Foreskin keratinocyte (primary cell): ENCODE measurements at places on chromosomes 3 and 15.
A peak's percentile ranks its signal among the peaks of the same experiment; 100 is the strongest.

GRCh38 chr15:79066391-79067071 is 24.0 kb downstream of the RASGRF1 start:
- DNase-seq, result no peak

GRCh38 chr3:189641776-189642175 is 10.6 kb downstream of the TP63 start:
- peak; percentile 50 for DNase-seq

DNA sequence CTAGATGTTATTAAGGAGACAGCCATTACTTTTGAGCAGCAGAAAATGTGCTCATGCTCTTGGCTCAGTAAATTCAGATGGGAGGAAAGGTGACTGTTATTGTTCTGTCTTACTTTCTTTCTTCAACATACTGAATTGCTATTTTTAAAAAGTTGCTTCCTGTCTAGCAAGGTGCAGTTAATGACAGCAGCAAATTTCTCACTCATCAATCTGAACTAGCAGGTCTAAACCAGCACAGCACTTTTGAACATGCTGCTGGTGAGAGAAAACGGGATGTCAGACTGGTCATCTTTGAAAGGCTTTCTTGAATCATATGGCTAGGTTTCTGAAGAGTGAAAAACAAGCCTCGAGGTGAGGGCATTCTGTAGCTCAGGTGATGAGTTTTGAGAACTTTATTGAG is 384.7 kb downstream of the MFSD1 start:
- DNase-seq, result no peak

DNA sequence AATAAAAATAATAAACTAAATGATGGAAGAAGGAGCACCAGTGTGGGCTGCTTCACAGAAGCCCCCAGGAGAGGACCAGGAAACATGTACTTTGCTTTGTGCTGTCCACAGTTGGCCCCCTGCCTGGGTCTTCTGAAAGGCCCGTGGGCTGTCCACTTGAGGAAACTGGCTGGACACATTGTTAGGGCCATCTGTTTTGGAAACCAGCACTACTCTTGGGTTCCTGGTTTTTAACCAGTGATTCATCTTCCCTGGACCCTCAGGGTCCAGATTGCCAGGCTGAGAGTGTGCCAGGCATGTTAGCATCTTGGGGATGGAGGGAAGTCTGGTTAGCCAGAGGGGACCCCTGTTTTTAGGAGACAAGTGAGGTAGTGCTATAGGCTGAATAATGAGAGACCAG is 297.2 kb upstream of the C2CD4B start:
- DNase-seq, result no peak

- no peak for DNase-seq
These were observed 7.1 kb downstream of the AMOTL2 start for GRCh38 chr3:134366928-134367811.

GRCh38 chr3:178359728-178360127 is 176.5 kb upstream of the KCNMB2 start:
- DNase-seq, result no peak
